ENCODE measurements at places on chromosomes 11 and 22. TPM values are rescaled to one million over a fixed set of nuclear protein-coding genes. Genes with fewer than 3 reads are reported as not detected.
A peak's percentile ranks its signal among the peaks of the same experiment; 100 is the strongest.

DNA sequence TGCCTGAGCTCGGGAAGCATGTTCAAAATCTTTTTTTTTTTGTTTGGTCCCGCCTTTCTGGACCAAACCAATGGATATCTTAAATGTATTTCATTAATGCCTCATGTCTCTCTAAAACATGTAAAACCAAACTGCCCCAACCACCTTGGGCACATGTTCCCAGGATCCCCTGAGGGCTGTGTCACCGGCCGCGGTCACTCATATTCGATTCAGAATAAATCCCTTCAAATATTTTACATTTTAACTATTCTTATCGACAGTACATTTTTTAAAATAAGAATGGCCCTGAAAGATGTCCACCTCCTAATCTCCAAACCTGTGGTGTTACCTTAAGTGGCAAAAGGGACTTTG, 2.1 kb downstream of the RNH1 start:
- no peak for DNase-seq

DNA sequence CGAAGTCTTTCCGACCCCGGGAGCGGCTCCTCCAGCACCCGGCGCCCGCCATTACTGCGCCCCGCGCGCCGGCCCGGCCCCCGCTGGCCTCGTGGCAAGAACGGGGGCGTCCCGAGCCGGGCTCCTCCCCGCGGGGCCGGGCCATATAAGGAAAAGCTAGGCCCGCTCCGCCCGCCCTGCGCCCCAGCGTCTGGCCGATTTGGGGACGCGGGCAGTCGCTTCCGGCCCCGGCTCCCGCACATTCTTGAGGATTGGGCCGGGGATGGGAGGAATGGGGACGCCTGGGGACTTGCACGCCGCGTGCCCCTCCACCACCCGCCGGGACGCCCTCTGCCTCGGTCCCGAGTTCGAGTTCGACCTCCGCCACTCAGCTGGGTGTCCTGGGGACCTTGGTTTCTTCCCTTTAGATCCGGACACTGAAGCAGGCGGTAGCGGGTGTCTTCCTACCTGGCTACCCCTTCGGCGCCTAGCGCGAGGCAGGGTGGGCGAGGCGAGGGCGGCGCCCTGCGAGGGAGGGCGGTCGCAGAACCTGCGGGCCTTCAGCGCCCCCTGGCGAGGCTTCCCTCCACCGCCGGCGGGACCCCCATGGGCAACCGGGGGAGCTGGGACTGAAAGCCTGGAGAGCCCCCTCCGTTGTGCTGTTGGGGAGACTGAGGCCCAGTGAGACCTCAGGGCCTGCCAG, 3.8 kb downstream of the SMTN start:
- DNase-seq = peak; percentile 90

- peak; percentile 85 for DNase-seq
Observed at GRCh38 chr22:46614025-46614931, 5.9 kb upstream of the GRAMD4 start.

DNA sequence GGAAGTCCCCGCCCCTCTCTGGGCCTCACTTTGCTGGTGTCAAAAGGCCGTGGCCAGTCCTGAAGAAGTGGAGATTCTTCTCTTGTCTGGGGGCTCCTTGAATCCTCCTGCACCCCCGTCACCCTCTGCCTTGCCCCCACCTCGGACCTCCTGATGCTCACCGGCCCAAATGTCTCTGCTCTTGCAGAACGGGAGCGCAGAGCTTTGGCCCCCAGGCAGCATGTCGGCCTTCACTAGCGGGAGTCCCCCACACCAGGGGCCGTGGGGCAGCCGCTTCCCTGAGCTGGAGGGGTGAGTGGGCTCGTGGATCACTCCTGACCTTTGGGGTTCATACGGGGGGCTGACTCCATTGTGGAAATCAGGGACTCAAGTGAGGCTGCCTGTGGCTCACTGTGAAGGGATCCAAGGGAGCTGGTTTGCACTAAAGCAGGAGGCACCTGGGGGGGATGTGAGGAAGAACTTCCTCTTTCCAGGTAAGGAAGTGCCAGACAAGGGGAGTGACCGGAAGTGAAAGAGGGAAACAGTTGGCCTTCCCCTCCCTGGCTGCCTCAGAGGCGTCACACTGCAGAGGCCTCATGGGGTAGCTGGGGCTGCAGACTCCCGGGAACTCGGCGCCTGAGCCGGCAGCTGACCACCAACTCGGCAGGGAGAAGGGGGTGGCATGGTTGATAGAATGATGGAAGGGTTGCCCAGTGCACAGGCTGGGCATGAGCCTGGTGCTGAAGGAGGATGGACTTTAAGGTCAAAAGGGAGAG, 23.1 kb downstream of the CSF2RB start:
- DNase-seq = no peak

DNA sequence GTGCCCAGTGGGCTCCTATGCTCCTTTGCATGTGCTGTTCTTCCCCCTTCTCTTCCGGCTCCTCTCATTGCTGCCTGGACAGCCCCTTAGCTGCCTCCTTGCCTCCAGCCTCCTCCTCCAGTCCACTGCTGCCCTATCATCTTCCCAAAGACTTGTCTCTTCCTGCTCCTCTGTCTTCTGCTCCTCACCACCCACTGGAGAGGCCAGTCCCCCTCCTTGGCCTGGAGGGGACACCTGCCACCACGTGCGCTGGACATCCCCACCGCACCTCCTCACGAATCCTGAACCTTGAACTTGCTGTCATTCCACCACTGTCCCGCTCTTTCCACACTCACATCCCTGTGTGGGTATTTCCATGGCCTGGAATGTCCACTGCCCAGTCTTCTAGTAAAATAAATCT, 49.8 kb downstream of the MICAL2 start:
- peak; percentile 6 for DNase-seq

GRCh38 chr11:31651822-31652221, 142.3 kb downstream of the ELP4 start:
- no peak for DNase-seq

UCP3 gene
- total RNA-seq = 1.4 TPM

OR52N4 gene
- total RNA-seq = 0.62 TPM

ZBTB16 gene
- 7.7 TPM for total RNA-seq

HPX gene
- total RNA-seq = 0.56 TPM

PC gene
- total RNA-seq = 13.1 TPM

Data from activated CD4-positive, alpha-beta memory T cell treated with anti-CD3 and anti-CD28 coated beads for 36 hours (primary cell).